ENCODE measurements at places on chromosomes 7 and 10.

GRCh38 chr10:114623661-114624294, 34.3 kb downstream of the ABLIM1 start:
- no peak for DNase-seq

GRCh38 chr10:60627778-60628748, 150.2 kb upstream of the CDK1 start:
- no peak for DNase-seq

DNA sequence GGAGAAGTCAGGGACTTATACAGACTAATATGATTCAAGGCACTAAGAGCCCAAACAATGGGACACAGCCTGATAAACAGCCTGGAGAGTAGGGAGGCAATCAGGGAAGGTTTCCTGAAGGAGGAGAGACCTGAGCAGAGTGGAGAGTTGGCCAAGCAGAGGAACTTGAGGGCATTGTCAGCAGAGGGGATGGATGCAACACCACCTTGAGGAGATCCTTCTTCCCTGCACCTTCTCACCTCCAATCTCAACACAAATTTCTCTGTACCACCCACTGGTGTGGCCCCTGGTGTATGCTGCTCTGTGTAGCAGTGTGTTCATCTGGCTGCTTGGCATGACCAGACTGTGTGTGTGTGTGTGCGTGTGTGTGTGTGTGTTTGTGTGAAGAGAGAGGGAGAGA, 146.2 kb downstream of the WDR11 start:
- DNase-seq = no peak

DNA sequence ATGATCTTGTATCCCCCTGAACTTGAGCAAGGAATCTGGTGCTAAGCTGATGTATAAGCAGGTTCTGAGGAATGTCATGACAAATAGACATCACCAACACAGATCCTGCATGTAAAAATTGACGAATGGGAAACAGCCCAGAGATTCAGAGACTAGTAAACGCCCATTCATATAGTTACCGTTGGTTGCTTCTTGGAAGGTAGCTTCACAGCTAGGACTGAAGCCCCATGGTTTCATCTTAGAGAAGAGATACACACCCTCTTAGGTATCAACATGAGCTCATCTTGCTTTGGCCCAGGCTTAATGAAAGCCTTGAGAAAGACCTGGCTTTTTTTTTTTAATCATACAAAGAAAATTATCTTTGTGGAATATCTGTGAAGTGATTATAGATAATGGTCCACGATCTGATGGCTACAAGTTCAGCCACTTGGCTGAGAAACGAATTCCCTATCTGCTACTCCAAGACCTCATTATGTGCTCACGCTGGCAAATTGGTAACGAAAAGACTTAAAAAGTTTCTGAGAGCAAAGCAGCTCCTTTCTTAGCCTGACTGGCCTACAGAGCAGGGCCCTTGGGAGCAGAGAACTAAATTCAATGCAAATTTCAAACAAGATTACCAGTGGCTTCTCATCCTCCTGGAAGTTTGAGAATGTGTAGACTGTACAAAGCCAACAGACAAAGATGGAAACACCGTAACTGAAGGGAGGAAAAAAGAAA, 181.1 kb downstream of the NRP1 start:
- DNase-seq = no peak

- DNase-seq = no peak
Observed at GRCh38 chr7:126778101-126778500, 474.6 kb downstream of the GRM8 start.

DNA sequence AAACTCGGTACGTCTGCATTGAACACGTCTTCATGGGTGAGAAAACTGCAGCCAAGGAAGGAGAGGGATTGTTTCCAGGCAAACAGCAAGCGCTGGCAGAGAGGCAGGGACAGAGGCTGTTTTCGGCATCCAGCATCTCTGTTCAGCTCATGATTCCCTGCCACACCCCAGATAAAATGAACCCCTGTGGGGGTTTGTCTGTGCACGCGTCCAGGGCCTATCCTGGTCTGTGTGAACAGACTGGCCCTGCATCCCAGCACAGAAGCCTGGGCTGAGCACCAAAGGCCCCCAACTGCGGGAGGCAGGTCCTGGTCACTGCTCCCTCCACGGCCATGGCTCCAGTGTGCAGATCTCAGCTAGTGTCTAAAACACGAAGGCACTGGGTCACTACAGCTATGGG, 83.3 kb upstream of the FAM20C start:
- DNase-seq = no peak

GRCh38 chr10:5563991-5564536, 39.3 kb downstream of the CALML3 start:
- peak; percentile 25 for DNase-seq

GRCh38 chr10:553233-553632, 136.2 kb downstream of the DIP2C start:
- DNase-seq = no peak

GRCh38 chr10:18875477-18875876, 173.1 kb upstream of the MALRD1 start:
- no peak for DNase-seq

DNA sequence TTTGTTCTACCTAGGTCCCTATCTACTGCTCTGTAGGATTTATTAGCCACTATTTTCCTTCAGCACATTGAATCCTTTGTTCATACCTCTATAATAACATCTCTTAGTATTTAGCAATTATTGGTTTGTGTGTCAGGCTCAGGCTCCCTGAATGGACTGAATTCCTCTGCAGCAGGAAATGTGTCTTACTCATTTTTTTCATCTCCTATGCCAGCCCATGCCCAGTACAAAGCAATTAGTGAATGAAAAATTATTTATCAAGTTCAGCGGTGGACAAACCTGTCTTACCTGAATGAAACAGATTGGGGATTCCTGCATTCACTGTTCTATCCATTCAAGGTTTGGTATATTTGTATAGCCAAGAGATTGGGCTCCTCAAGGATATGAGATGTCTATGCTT, 53.7 kb downstream of the C1GALT1 start:
- DNase-seq = no peak

- no peak for DNase-seq
Observed at GRCh38 chr10:43237128-43237527, 29.7 kb downstream of the RASGEF1A start.

GRCh38 chr7:24158975-24159374, 125.0 kb upstream of the NPY start:
- DNase-seq = no peak

- DNase-seq = no peak
Observed at GRCh38 chr10:52027055-52027705, 286.9 kb upstream of the DKK1 start.

DNA sequence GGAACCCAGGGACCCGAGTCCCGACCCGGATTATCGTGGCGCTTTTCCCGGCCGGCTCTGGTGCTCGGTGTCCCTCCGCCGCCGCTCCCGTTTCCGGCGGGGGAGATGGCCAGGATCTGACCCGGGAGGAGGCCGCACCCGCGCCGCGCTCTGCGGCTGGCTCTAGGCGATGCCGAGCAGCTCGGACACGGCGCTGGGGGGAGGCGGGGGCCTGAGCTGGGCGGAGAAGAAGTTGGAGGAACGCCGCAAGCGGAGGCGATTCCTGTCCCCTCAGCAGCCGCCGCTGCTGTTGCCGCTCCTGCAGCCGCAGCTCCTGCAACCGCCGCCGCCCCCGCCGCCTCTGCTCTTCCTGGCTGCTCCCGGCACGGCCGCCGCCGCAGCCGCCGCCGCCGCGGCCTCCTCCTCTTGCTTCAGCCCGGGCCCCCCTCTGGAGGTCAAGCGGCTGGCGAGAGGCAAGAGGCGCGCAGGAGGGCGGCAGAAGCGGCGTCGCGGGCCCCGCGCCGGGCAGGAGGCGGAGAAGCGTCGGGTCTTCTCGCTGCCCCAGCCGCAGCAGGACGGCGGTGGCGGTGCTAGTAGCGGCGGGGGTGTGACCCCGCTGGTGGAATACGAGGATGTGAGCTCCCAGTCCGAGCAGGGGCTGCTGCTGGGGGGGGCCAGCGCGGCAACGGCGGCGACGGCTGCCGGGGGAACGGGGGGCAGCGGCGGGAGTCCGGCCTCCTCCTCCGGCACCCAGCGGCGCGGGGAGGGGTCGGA, 593 bp downstream of the CDK13 start:
- DNase-seq = peak; percentile 9

- no peak for DNase-seq
Observed at GRCh38 chr10:1620803-1621202, 116.5 kb downstream of the ADARB2 start.

DNA sequence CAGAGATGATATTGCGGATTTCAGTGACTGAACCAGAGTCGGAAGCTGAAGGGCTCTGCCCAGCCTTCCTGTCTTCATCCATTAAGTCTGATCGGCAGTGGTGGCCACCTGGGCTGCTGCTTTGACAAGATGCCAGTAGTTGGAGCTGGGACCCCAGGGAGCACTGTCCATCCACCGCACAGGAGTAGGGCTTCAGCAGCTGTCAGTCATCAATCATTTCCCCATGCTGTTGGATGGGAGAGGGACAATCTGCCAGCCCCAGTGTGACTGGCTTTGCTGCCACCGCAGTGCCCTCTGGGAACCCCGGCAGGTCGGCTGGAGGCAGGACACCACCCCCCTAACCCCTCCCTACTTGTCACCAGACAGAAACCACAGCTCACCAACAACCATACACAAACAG, 23.0 kb upstream of the GPR146 start:
- no peak for DNase-seq

GRCh38 chr10:113427236-113427735, 125.6 kb upstream of the HABP2 start:
- DNase-seq = no peak

GRCh38 chr10:43710772-43711471, 62.2 kb upstream of the ZNF32 start:
- no peak for DNase-seq

DNA sequence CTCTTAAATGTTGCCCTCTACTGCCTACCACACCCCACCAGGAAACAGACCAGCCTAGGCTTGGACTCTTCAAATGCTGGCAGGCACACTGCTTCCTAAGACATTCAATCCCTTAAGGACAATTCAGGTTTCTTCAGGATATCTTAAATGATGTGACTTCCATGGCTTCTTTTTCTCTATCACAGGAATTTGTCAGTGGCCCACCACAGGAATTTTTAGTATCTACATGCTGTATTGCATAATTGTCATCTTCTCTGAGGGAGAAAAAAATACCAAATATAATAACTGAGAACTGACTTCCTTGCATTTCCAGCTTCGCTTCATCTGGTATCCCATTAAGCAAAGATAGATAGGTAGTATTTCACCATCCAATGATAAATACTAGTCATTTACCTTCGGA, 129.3 kb downstream of the WNT2 start:
- DNase-seq = no peak

- peak; percentile 46 for DNase-seq
Observed at GRCh38 chr10:80498833-80499741, 38.6 kb upstream of the SH2D4B start.

GRCh38 chr10:59433720-59434428, 71.5 kb upstream of the FAM13C start:
- no peak for DNase-seq

- DNase-seq = peak; percentile 15
Observed at GRCh38 chr7:149496642-149497391, 792 bp downstream of the ZNF746 start.

GRCh38 chr10:118543714-118544400, 51.6 kb downstream of the PRLHR start:
- DNase-seq = no peak

- no peak for DNase-seq
Observed at GRCh38 chr10:117752103-117752502, 209.6 kb downstream of the EMX2 start.

GRCh38 chr7:99190359-99191009, 17.4 kb downstream of the KPNA7 start:
- DNase-seq = no peak

DNA sequence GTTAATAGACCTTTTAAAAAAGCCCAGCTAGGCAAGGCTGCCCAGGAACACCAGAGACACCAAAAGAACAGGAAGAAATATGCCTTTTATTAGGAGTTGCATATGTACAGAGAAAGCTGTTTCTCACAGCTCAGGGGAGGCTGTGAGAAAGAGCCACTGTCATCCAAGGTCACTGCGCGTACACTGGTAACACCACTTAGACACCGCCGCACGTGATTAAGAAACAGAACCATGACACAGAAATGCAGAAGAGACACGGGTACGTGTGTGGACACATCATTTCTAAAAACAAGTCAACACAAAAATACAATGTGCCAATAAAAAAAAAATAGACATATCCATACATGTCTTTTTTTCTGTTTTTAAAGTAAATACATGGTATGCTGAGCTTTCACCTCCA, 705.6 kb downstream of the PARD3 start:
- no peak for DNase-seq

GRCh38 chr7:16028636-16029035, 342.2 kb upstream of the MEOX2 start:
- DNase-seq = no peak

DNA sequence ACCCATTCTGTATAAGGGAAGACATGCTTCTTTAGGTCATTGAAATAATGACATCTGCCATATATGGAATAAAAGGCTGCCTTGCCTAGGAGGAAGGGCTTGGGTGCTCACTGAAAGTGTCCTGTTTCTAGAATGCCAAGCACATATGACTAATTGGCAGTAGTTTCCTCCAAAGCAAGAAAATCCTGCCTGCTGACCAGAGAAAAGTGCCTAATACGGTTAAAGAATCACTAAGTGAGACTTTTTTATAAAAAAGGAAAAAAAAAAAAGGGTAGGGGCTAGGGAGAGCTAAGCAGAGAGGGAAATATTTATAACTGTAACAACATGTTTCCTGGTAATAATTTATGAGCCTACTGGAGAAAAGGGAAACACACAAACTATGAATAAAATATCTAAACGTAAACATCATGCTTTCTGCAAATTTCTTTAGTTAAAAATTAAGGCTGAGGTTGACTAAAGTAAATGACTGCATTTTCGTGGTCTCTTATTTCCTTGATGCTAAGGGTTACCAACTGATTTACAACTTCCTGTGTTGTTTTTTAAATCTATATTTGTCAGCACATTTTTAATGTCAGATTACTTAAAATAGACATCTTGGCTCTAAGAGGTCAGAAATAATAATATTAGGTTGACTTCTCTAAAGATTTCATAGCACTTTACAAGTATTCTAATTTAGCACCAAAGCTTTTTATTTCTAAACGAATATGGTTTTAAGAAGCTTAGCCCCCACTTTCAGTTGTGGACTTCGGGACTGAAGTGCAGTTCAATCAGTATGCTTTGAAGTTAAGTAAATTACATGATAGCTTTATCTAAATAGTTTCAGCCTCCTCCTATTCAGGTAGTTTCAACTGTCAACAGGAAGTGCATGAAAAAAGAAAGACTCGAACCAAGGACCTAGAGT, 89.6 kb downstream of the CABCOCO1 start:
- DNase-seq = no peak

DNA sequence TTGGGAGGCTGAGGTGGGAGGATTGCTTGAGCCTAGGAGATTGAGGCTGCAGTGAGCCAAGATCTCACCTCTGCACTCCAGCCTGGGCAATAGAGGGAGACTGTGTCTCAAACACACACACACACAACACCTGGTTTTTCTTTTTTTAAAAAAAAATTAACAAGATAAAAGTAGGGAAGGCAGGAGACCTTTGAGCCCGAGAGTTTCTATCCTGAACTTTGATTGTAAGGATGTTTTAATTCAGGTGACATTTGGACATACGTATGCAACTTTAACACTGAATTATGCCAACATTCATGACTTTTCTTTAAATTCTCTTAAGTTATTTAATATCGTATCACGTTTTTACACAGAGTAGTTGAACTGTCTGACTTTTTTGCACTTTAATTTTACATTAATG, 11.7 kb upstream of the CYP2E1 start:
- no peak for DNase-seq

GRCh38 chr7:143380260-143380645, 892 bp upstream of the ZYX start:
- DNase-seq = peak; percentile 78

- no peak for DNase-seq
Observed at GRCh38 chr7:763762-764161, 36.7 kb upstream of the PRKAR1B start.

GRCh38 chr10:60224066-60224705, 165.5 kb downstream of the ANK3 start:
- DNase-seq = no peak
